ENCODE measurements at places on chromosomes 5 and 9.
A peak's percentile ranks its signal among the peaks of the same experiment; 100 is the strongest.

GRCh38 chr5:131550606-131551005 is 84.4 kb downstream of the RAPGEF6 start:
- no peak overlapping the region for H3K4me3 ChIP-seq
- no peak overlapping the region for H3K27ac ChIP-seq
- no peaks in the 10 kb centered on the region for H3K27me3 ChIP-seq

GRCh38 chr5:149380466-149381121 is 1.5 kb upstream of the IL17B start:
- peaks cover 65% of the 10 kb centered on the region for H3K4me1 ChIP-seq
- peak overlapping the region; percentile 54 for H3K27ac ChIP-seq
- DNase-seq, result no peak
- no peaks in the 10 kb centered on the region for H3K36me3 ChIP-seq
- no peak overlapping the region for H3K4me3 ChIP-seq

- H3K4me3 ChIP-seq, result no peak overlapping the region
- H3K36me3 ChIP-seq, result no peaks in the 10 kb centered on the region
- no peaks in the 10 kb centered on the region for H3K4me1 ChIP-seq
- H3K27me3 ChIP-seq, result peaks cover 2% of the 10 kb centered on the region
- DNase-seq, result no peak
- H3K27ac ChIP-seq, result no peak overlapping the region
Observed at GRCh38 chr5:32933692-32934091, 222.6 kb downstream of the NPR3 start.

- no peak for DNase-seq
- H3K36me3 ChIP-seq, result peaks cover 77% of the 10 kb centered on the region
- no peak overlapping the region for H3K4me3 ChIP-seq
- no peaks in the 10 kb centered on the region for H3K27me3 ChIP-seq
- H3K4me1 ChIP-seq, result no peaks in the 10 kb centered on the region
Observed at GRCh38 chr5:50800410-50800809, 134.0 kb downstream of the PARP8 start.

GRCh38 chr9:93896093-93896492 is 59.1 kb downstream of the BARX1 start:
- no peak for DNase-seq
- H3K27me3 ChIP-seq, result peaks cover 22% of the 10 kb centered on the region

DNA sequence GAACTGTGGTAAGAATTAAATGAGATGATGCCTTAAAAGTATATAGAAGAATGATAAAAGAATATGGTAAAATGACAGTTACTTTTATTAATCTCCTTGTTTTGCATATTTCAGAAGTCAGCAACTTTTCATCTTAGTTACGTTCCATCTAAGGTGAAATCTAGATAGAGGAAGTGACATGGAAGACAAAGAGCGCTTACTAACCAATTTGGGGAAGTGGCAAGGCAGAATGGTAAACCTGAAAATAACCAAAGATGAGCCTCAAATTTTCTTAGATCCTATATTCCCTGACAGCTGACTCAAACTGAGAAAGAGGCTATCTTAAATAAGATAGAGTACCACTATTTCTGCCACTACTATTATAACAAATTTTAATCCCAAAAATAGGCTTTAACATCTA is 52.5 kb downstream of the FGF10 start:
- H3K27me3 ChIP-seq, result peaks cover 3% of the 10 kb centered on the region
- peaks cover 20% of the 10 kb centered on the region for H3K4me1 ChIP-seq
- no peak overlapping the region for H3K4me3 ChIP-seq
- H3K27ac ChIP-seq, result no peak overlapping the region

DNA sequence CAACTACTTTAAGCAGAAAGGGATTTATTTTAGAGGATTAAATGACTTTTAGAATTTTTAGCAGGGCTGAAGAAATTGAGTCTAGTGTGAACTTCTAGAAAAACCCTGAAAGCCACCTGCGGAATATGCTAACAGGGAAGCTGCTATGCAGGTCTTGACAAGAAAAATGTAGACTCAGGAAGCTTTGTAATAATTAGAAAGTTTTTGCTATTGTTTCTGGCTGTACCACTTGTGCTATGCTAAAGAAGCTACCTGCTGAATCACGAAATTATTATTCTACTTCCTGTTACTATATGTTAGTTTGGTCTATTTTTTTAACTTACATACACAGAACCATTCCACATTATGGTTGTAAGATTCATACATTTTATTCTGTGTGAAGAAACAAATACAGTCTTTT is 74.0 kb upstream of the CHSY3 start:
- H3K4me1 ChIP-seq, result no peaks in the 10 kb centered on the region
- no peak overlapping the region for H3K4me3 ChIP-seq
- H3K36me3 ChIP-seq, result no peaks in the 10 kb centered on the region
- no peaks in the 10 kb centered on the region for H3K27me3 ChIP-seq
- H3K27ac ChIP-seq, result no peak overlapping the region
- no peak for DNase-seq

GRCh38 chr9:137000177-137000930 is 4.0 kb upstream of the CLIC3 start:
- H3K27me3 ChIP-seq, result peaks cover 27% of the 10 kb centered on the region
- peaks cover 25% of the 10 kb centered on the region for H3K4me1 ChIP-seq
- H3K4me3 ChIP-seq, result no peak overlapping the region
- no peak for DNase-seq
- H3K27ac ChIP-seq, result no peak overlapping the region
- H3K36me3 ChIP-seq, result no peaks in the 10 kb centered on the region

- no peak overlapping the region for H3K4me3 ChIP-seq
- peaks cover 5% of the 10 kb centered on the region for H3K4me1 ChIP-seq
- no peak for DNase-seq
- peak overlapping the region; percentile 1 for H3K27ac ChIP-seq
Observed at GRCh38 chr9:116549061-116549664, 137.9 kb upstream of the TRIM32 start.

DNA sequence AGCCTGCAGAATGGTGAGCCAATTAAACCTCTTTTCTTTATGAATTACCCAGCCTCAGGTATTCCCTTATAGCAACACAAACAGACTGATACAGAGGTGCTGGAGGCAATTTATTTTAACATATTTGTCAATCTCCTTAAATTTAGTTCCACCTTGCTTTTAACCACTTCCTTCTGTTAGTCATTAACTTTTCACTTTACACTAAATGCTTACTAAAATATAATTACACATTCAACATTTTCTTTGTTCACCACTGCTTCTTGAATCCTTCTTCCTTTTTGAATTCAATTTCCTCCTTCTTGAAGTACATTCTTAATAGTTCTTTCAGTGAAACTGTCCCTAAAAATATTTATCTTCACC is 39.4 kb downstream of the LYRM7 start:
- H3K4me3 ChIP-seq, result peak overlapping the region; percentile 8
- H3K27me3 ChIP-seq, result no peaks in the 10 kb centered on the region
- peak overlapping the region; percentile 51 for H3K27ac ChIP-seq
- DNase-seq, result no peak
- no peaks in the 10 kb centered on the region for H3K36me3 ChIP-seq

GRCh38 chr5:115749016-115749415 is 67.4 kb downstream of the CDO1 start:
- H3K4me1 ChIP-seq, result no peaks in the 10 kb centered on the region
- no peak overlapping the region for H3K4me3 ChIP-seq
- peaks cover 6% of the 10 kb centered on the region for H3K36me3 ChIP-seq
- DNase-seq, result no peak

GRCh38 chr5:32083981-32084430 is 90.1 kb downstream of the GOLPH3 start:
- H3K27ac ChIP-seq, result peak overlapping the region; percentile 45
- H3K4me3 ChIP-seq, result no peak overlapping the region
- peaks cover 20% of the 10 kb centered on the region for H3K36me3 ChIP-seq

DNA sequence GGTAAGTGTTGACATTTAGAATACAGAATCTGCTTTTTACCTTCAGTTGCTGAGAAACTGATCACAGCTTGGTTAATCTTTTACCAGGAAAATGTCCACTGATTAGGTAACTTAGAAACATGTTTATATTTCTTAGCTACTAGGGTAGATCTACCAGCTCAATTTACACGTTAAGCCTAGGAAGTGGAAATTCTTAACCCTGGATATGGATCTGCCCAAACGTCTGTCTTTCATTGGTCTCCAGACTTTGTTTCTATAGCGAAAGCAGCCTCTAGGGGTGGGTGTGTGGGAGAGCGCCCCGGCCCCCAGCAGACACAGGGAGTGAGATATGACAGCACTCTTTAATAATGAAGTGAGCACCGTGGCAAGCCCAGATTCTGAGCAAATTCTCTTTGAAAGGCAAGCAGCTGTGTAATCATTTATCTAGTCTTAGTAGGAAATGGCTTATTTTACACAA is 141.6 kb upstream of the ZNF608 start:
- H3K36me3 ChIP-seq, result no peaks in the 10 kb centered on the region
- H3K4me3 ChIP-seq, result peak overlapping the region; percentile 62
- peak overlapping the region; percentile 92 for H3K27ac ChIP-seq
- peak; percentile 29 for DNase-seq
- H3K4me1 ChIP-seq, result peaks cover 49% of the 10 kb centered on the region
- no peaks in the 10 kb centered on the region for H3K27me3 ChIP-seq

DNA sequence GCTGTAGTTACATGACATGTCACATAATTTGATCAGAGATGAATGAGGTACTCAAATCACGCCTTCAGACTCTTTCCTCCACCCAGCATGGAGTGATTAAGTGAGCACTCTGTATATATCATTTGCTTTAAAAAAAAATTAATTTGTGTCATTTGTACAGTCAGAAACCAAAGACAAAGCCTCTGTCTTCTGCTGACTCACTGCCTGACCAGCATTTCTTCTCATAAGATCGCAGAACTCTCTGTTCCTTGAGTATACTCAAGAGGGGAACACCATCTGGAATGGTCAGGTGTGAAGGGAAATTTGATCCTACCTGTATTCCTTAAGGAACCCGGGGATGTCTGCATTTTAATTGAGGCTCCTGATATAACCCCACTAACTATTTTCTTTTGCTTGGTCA is 254.4 kb downstream of the FAM114A2 start:
- H3K4me1 ChIP-seq, result peaks cover 5% of the 10 kb centered on the region
- H3K27me3 ChIP-seq, result peaks cover 3% of the 10 kb centered on the region
- no peak for DNase-seq

DNA sequence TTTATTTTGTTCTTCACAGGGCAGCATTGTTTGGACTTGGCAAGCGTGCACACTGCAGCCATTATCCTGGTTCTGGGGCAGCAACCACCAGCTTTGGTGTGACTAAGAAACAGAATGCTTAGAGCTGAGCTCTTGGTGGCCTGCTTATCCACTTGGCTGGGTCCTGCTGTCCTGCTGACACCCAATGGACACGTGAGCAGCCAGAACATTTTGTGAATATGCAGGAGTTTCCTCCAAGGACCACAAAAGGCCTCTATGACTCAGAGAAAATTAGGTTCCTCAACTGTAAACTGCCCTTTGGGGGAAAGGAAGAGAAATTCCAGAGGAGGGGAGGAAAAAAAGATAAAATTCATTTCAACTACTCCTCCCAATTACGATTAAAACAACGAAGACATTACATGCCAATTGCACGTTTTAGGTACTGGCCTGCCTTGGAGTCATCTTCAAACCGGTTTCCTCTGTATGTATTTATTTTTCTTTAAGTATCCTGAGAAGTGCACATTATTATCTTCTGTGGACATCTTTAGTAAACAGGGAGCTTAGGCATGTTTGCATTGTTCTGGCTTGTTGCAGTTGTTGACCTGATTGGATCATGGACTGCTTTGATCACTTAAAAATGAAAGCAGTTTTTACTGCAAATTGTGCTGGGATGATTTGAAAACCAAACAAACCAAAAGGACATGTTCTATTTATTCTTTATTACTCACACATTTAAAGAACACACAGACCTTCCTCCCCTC is 82.3 kb upstream of the TLE4 start:
- H3K4me3 ChIP-seq, result no peak overlapping the region
- peaks cover 13% of the 10 kb centered on the region for H3K4me1 ChIP-seq
- H3K27ac ChIP-seq, result no peak overlapping the region
- peaks cover 5% of the 10 kb centered on the region for H3K36me3 ChIP-seq
- H3K27me3 ChIP-seq, result no peaks in the 10 kb centered on the region

DNA sequence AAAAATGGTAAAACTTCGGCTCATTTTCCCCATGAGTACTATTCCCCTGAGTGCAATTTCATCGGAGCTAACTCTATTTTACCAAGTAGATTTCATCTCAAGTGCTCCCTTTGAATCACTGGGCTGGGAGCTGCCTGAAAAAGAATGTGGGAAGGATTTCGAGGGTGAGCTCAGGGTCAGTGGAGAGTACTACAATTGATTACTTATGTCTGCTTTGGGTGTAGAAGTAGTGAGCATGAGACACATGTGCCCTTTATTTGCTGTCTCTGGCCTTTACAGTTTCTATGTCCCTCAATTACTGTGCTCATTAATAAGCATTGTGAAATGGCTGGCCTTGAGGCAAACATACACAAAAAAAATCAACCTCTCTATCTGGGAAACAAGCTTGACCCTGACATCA is 172.7 kb upstream of the RFX3 start:
- no peak overlapping the region for H3K4me3 ChIP-seq
- no peak for DNase-seq
- no peaks in the 10 kb centered on the region for H3K36me3 ChIP-seq
- H3K27ac ChIP-seq, result no peak overlapping the region
- H3K27me3 ChIP-seq, result peaks cover 3% of the 10 kb centered on the region
- H3K4me1 ChIP-seq, result peaks cover 23% of the 10 kb centered on the region

GRCh38 chr5:41980870-41981269 is 55.8 kb downstream of the FBXO4 start:
- H3K27ac ChIP-seq, result no peak overlapping the region
- no peaks in the 10 kb centered on the region for H3K27me3 ChIP-seq
- H3K4me3 ChIP-seq, result no peak overlapping the region
- no peaks in the 10 kb centered on the region for H3K36me3 ChIP-seq

- no peak overlapping the region for H3K27ac ChIP-seq
- DNase-seq, result no peak
- H3K27me3 ChIP-seq, result peaks cover 4% of the 10 kb centered on the region
- no peaks in the 10 kb centered on the region for H3K4me1 ChIP-seq
- no peak overlapping the region for H3K4me3 ChIP-seq
Observed at GRCh38 chr5:36089989-36090388, 23.3 kb upstream of the UGT3A2 start.

DNA sequence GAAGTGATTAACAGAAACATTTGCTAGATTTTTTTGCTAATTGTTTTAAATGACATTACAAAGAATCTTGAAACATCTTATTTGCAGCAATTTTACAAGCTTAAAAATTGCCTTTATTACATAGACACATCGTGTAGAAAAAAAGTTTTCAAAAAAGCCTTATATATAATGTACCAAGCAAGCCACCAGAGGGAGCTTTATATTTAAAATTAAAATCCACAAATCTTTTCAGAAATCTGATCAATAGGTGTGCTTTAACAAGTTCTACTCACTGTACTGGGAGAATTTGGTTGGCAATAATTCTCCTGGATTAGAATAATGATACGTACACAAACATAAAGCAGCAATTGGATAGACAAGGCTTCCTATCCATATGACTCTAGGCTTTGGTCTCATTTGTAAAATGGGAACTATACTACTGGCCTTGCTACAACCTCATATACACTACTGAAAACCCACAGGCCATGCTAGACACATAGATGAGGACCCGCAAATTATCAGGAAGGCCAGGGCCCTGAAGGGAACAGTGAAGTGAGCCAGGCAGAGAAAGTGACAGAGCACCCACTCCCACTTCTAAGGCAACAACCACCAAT is 4.8 kb downstream of the PSMB7 start:
- H3K36me3 ChIP-seq, result peaks cover 68% of the 10 kb centered on the region
- peaks cover 4% of the 10 kb centered on the region for H3K27me3 ChIP-seq
- H3K4me3 ChIP-seq, result no peak overlapping the region
- H3K27ac ChIP-seq, result no peak overlapping the region
- H3K4me1 ChIP-seq, result peaks cover 25% of the 10 kb centered on the region

GRCh38 chr9:107020040-107020530 is 157.1 kb downstream of the ZNF462 start:
- peaks cover 3% of the 10 kb centered on the region for H3K27me3 ChIP-seq
- H3K36me3 ChIP-seq, result peaks cover 5% of the 10 kb centered on the region
- peaks cover 10% of the 10 kb centered on the region for H3K4me1 ChIP-seq
- no peak overlapping the region for H3K27ac ChIP-seq

- DNase-seq, result no peak
- no peak overlapping the region for H3K27ac ChIP-seq
- no peaks in the 10 kb centered on the region for H3K27me3 ChIP-seq
- H3K4me1 ChIP-seq, result no peaks in the 10 kb centered on the region
Observed at GRCh38 chr9:29701559-29701958, 2128.3 kb upstream of the C9orf72 start.
